ENCODE measurements at places on chromosomes 5 and 9.

GRCh38 chr5:1183424-1184162 lies 17.8 kb upstream of the SLC6A19 start:
- no peak for DNase-seq

GRCh38 chr5:103487218-103487617 lies 75.4 kb downstream of the NUDT12 start:
- DNase-seq, result no peak

GRCh38 chr9:34328500-34328986 lies 525 bp downstream of the KIF24 start:
- DNase-seq, result no peak

GRCh38 chr9:85108746-85109145 lies 439.2 kb downstream of the NTRK2 start:
- DNase-seq, result no peak

GRCh38 chr5:133203317-133204305 lies 151.8 kb downstream of the HSPA4 start:
- no peak for DNase-seq

DNA sequence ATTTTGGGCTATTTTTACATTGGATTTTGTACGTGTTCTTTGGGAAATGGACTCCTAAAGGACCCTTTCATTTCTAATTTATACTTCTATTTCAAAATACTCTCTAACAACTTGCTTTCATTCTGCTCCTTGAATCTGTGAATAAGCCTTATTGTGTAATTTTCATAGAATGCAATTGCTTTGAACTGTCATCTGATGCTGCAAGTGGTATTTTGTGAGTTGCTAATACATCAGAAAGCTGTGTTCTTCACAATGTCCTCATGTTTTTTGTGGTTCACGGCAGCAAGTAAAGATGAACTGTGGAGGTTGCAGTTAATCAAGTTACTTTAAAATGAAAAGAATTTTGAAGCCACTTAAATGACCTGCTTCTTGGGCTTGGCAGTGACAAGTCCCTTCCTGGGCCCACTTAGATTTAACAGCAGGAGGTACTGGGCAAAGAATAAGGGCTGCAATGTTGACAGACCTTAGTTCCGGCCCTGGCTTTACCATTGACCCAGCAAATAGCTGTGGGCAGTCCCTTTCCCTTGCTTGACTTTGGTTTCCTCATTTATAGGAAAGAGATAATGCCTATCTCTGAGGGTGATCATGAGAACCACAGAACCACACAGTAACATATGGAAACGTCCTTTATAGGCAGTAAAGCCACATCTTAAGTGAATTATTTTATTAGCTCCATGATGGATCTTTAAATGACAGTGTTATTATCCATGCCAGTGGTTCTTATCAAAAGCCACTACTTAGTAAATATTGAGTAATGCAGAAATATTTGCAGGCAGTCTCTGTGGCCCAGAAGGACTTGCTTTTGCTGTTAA lies 54.8 kb downstream of the IQGAP2 start:
- no peak for DNase-seq

DNA sequence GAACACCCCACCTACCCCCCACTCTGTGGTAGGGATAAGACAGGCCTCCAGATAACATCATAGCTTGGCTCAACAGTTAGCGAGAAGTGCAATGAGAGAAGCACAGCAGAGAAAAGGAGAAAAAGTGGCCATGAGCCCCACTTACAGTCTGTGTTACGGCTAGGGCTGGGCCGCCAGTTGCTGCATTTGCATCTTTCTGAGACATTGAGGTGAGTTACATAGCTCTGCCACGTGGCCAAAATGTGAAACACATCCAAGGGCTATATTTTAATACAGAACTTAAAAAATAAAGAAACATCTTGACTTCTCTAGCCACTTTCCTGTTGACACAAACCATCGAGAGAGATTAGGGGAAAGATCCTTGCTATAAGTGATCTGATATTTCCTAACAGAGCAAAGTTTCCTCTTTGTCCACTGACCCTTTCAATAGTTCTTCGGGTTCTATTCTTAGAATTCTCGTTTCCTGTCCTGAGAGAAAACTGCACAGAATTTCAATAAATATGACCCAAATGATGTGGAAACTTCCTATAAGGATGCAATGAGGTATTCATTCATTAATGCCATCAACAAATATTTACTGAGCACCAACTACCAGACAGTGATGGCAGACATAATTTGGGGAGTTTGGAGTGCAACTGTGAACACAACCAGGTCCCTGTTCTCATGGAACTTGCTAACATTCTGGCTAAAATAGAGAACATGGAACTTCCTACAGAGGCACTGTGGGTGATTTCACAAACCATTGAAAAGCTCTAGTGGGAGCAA lies 3.2 kb upstream of the TLE4 start:
- no peak for DNase-seq

GRCh38 chr5:111242606-111243005 lies 18.4 kb downstream of the CAMK4 start:
- no peak for DNase-seq

DNA sequence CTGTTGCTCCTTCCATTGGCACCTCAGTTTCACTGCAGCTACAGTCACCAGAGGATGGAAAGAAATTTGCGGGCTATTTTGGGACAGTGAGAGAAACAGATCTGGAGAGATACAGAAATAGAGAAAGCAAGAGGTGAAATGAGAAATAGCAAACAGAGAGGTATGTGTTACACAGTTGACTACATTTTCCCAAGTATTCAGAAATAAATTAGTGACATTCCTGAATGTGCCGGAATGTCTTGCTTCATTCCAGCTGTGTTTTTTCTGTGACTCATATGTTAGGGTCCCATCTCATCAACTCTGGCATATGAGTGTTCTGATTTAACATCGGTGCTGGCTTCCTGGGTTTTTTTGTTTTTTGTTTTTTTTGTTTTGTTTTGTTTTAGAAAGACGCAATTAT lies 63.8 kb upstream of the ZNF462 start:
- no peak for DNase-seq

- DNase-seq, result no peak
Measured at GRCh38 chr9:88396836-88397577, 8.8 kb downstream of the SPIN1 start.

- DNase-seq, result no peak
Measured at GRCh38 chr9:138071292-138071691, 193.7 kb downstream of the CACNA1B start.

- no peak for DNase-seq
Measured at GRCh38 chr5:148993283-148993936, 69.5 kb downstream of the SH3TC2 start.

- no peak for DNase-seq
Measured at GRCh38 chr5:66949066-66949465, 247.5 kb downstream of the CD180 start.

DNA sequence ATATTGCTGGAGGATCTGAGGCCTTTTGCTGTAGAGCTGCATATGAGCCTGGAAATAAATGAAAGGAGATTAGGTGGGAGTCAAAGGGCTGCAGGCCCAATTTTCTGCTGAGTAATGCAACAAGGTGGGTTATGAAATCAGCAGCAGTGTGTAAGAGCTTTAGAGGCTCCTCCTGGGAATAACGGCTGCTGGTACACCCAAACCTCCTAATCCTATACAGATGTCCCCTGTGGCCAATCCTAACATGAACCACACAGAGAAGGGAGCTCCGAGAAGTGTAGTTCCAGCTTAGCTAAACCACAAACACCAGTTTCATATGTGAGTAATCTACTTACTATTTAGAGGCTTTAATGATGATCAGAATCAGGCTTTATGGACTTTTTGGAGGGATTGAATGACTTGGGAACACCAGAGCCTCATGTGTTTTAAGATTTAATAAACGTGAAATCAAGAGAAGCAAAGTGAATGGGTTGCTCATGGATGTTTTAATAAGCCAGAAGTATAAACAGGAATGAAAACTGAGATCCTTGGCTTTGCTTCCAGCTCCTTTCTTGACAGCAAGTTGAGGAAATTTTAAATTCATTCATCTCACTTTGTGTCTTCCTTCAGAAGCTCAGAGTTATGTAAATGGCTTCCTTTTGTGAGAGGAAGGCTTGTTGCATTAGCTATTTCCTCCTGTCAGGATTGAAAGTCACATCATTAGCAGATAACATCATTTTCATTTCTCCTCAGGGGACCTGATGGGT lies 437.5 kb downstream of the TMEM232 start:
- no peak for DNase-seq

DNA sequence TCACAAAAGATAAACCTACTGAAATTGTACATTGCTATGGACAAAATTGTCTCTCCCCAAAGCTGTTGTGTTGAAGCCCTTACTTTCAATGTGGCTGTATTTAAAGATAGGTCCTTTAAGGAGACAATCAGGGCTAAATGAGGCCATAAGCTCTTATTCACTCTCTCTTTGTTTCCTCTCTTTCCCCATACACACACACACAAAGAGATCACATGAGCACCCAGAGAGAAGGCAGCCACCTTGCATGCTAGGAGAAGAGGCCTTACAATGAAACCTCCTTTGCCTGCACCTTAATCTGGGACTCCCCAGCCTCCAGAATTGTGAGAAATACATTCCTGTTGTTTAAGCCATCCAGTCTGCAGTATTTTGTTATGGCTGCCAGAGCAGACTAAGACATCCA lies 1295.6 kb upstream of the CDH6 start:
- no peak for DNase-seq

GRCh38 chr5:127444171-127444570 lies 73.3 kb upstream of the PRRC1 start:
- DNase-seq, result no peak

- no peak for DNase-seq
Measured at GRCh38 chr5:127447827-127448226, 69.6 kb upstream of the PRRC1 start.

GRCh38 chr5:127014573-127014972 lies 15.8 kb downstream of the MARCHF3 start:
- DNase-seq, result no peak

- no peak for DNase-seq
Measured at GRCh38 chr9:126516561-126516935, 97.2 kb upstream of the LMX1B start.

- DNase-seq, result no peak
Measured at GRCh38 chr5:107415762-107416161, 255.0 kb downstream of the EFNA5 start.

DNA sequence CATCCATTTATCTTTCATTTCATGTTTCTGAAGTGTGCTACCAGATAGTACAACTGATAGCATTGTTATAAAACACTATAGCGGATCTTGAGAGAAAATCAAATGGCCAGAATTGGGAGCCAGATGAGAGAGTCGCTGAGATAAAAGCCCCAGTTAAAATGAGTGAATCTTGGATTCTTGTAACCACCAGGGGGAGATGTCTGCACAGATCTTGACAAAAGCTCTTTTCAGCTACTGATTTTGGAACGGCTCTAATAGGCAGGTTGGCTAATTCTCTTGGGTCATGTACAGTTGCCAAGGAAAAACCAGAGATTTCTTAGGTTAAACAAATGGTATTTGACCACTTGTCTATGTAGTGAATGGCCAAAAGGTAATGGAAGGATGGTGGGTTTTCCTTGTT lies 21.7 kb downstream of the F2RL2 start:
- DNase-seq, result peak; percentile 65

GRCh38 chr5:62631909-62632580 lies 53.4 kb downstream of the LRRC70 start:
- DNase-seq, result no peak

DNA sequence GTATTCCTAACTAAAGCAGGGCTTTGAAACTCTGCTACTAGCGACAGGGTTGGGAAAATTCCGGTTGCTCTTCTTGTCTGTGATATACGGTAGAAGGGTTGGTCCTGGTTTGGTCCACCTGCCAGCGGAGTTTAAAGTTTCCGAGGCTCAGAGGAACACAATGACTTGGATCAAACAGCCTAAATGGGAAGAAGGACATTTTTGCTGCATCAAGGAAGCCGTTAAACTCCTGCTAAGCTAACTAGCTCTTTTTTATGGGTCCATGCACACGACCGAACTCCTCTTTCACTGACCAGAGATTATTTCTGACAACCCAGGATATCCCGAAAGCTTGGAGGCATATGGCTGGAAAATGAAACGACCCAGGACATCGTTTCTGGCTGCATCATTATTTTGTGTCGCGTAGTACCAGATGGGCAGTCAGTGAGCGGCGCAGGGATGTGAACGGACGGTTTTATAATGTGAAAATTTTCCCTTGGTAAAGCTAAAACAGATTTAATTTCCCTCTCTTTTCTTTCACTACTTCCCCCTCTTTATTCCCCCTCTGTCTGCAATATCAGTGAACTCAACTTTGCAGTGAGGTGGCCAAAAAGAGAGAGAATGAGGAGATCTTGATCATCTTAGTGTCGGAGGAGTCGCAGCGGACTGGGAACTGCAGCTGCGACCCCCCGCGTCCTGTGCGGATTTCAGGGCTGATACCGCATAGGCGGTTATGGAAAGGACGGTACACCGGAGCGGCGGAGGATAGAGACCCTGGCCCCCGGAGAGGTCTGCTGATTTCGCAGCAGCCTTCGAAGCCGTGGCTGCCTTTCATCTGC lies at the start of gene LURAP1L:
LURAP1L (plus strand) TSS at position 160 of the 818 bp plus-strand sequence. CDS start 696 bp downstream, outside the sequence.
- no peak for DNase-seq

DNA sequence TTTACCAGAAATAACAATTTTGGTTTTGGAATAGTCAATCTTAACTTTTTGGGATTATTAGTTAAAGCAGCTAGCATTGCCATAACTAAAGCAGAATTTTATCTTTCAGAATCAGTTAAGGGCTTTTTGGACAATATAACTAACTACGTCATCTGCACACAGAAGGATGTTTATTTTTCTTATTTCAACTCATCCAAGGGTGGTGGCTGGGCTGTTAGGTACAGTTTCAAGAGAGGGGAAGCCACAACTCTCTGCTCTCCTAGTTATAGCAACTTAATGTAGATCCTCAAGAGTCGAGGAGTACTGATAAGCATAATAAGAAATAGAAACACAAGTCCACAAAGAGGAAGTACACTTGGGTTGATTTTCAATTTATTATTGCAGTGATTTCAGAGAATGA lies 65.6 kb downstream of the ANKRD55 start:
- no peak for DNase-seq

DNA sequence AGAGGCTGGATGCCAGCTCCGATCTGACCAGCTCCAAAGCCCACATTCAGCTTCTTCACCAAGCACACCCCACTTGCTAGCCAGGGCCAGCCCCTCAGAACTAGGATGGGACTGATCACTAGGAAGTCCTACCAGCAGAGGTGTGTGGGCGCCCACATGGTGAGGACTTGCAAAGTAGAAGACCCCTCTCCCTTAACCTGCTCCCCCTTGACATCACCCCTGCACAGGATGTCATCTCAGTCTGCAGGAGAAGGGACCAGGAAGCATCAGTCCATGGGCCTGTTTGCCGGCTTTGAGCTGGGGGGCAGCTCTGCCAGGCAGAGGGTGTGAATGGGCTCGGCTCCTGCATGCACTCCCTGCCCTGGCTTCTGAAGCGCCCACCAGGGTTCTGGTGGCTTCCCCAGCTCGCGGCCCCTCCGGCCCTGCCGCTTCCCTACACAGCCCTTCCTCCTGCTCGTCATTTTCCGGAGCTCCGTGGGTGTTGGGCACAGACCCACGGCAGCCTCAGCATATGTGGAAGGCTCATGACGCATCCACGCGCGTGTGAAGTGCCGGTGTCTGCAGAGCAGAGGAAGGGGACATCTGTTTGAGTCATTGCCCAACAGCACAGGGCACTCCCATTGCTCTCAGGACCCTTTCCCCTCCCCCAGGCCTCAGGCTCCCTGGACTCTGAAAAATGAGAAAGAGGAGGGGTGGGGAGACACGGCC lies 3.7 kb upstream of the FAM78A start:
- no peak for DNase-seq

- DNase-seq, result peak; percentile 42
Measured at GRCh38 chr9:89605465-89606048, 745 bp downstream of the GADD45G start.
